ENCODE measurements at places on chromosomes 11 and 22.

DNA sequence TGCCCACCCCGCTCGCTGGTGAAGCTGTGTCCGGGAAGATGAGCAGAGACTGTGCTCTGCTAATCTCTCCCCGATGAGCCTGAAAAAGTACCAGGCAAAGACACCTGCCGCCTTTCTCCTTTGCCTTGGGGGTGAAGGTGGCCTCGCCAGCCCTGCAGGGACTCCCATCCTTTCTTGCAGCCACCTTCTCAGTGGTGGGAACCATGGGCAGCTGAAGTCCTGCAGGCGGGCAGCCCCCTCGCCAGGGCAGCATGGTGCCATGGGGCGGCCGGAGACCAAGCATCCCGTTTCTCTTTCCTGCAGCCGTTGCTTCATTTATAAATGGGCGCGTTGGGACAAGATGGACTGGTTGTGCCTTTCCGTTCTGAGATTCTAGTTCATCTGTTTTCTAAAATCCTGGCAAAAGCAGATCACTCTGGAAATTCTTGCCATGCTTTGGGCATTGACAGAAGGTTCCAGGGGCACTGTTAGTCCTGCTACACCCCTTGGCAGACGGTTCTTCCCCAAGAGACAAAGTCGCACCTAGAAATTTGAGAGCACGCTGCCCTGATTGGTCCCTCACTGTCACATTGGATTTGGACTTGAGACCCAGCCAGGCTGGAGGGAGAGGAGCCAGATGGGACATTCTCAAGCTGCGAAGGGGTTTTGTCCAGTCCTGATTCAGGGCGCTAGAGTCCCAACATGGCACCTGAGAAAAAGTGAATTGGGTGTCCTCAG is 7.5 kb downstream of the CTTN start:
- no peak for DNase-seq

GRCh38 chr11:86919557-86920210 is 35.5 kb downstream of the FZD4 start:
- DNase-seq: peak; percentile 82

DNA sequence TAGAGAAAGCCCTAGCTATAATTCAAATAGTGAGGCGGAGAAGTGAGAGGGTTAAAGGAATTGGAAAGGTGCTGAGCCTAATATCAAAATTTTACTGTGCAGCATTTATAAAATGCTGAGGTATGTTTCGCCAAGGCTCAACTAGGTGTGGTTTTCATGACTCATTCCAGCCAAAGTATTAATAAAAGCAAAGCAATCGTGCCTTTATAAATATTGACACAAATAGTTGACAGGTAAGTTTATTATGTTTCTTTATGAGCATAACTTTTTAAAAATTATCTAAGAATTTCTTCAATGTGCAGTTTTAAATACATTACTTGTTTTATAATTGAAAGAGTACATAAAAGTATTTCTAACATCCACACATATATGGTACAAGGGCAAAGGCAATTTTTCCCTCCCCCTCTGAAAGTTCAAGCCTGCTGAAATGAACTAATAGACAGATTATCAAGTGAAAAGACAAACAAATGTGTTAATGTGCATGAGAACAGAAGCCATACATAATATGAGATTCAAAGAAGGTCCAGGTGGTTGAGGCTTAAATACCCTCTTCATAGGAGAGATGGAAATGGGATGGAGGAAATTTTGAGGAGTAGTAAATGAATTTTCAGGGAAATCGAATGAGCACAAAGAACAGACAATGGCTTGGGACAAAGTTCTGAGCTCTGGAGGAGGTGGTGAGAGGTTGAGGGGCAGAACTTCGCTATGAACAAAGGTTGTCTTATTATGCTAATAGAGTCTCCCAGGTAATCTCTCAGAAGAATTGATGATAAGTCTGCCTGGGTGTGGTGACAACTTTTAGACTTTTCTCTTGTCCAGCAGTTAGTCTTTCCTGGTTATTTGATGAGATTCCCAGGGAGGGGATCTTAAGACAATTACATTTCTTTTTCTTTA is 326.5 kb downstream of the BUD13 start:
- no peak for DNase-seq

DNA sequence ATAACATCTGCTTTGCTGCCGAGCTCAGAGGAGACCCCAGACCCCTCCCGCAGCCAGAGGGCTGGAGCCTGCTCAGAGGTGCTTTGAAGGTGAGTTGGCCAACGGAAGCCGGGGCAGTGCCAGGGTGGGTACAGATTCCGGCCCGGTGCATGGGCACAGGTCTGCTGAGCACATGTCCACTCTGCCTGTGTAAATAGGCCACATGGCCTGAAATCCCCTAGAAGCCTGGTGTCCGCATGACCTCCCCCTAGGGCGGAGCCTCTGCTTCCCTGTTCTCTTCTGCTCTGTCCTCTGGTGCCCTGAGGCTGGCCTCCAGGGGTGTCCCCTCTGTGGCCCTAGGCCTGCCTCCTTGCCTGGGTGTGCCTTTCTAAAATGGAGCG is 19.6 kb upstream of the TXNRD2 start:
- DNase-seq: no peak

DNA sequence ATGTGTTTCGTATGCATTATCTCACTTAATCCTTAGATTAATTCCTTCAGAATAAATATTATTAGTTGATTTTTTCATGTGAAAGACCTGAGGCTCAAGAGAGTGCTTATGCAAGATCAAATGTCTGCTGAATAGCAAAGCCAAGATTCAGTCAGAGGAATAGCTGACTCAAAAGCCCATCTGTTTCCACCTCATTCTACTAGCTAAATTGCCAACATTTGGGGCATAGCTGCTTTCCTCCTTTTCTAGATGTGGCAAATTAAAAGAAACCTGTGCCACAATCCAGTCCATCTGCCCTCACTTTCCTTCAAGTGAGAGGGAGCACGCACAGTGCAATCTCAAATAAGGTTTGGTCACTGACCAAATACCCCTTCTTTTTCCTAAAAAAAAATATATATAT is 121.1 kb downstream of the PAX6 start:
- DNase-seq: peak; percentile 31

DNA sequence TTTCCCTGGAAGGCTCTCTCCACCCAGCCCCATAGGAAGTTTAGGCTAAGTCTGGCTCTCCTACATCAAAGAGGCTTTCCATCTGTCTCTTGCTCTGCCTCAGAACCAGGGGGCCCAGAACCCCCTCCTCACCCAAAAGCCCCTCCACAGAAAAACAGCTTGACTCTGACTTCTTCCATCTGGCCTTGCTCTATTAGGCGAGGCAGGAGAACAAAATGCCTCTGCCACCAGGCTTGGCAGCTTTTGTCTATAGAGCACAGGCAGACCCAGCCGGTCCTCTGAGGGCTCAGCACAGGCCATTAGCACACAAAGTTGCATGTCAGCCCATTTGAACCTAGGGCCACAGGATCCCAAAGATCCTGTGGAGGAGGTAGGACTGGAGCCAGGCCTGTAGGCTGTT is 75.7 kb upstream of the SUSD2 start:
- no peak for DNase-seq

DNA sequence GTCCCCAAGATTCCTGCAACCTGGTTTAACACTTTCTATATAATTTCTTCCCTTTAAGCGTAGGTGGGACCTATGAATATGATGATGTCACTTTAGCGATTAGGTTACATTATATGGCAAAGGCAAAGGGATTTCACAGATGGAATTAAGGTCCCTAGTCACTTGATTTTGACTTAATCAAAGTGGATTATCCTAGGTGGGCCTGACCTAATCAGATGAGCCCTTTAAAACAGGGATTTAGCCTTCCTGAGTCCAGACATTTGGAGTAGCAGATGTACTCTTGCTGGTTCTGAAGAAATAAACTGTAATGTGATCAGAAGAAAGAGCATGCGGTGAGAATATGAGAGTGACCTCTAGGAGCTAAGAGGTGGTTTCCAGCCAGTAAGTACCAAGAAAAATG is 67.8 kb upstream of the LIN7C start:
- no peak for DNase-seq

GRCh38 chr11:115564851-115565250 is 60.6 kb upstream of the CADM1 start:
- no peak for DNase-seq

DNA sequence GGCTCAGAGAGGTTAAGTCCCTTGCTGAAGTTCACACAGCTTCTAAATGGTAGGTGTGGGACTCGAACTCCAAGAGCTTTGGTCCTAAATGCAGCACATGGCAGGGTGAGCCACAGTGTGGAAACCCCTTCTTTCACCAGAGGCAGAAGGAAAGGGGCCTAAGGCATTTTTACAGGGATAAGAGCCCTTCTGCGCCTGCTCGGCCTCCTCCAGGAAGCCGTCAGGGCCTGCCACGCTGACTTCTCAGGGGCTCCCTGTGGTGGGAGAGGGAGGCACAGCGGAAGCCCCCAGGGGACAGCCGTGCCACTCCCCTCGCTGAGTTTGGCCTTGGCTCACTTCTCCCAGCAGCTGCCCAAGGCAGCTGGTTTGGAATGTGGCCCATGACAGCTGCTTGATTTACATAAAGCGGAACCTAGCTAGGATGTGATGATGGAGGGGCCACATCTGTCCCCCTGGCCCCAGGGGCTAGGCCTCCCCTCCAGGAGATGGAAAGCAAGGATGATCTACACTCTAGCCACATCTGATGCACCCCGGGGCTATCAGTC is 35.4 kb downstream of the CD82 start:
- no peak for DNase-seq

DNA sequence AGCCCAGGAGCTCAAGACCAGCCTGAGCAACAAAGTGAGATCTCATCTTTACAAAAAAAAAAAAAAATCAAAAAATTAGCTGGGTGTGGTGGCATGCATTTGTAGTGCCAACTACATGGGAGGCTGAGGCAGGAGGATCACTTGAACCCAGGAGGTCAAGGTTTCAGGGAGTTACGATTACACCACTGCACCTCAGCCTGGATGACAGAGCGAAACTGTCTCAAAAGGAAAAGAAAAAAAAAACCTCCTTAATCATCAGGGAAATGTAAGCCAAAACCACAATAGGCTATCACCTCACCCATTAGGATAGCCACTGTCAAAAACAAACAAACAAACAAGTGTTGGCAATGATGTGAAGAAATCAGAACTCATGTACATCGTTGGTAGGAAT is 13.4 kb downstream of the DGCR2 start:
- DNase-seq: peak; percentile 19

- DNase-seq: no peak
These were observed 33.2 kb downstream of the DGCR2 start for GRCh38 chr22:19088866-19089595.

- no peak for DNase-seq
These were observed 3.9 kb upstream of the DPP3 start for GRCh38 chr11:66476173-66476840.
